ENCODE measurements at places on chromosomes 1 and 21.

GRCh38 chr1:245528258-245528635 is 373.5 kb downstream of the KIF26B start:
- DNase-seq = no peak

- no peak for DNase-seq
These were observed 6.5 kb upstream of the TAGLN2 start for GRCh38 chr1:159931795-159932173.

DNA sequence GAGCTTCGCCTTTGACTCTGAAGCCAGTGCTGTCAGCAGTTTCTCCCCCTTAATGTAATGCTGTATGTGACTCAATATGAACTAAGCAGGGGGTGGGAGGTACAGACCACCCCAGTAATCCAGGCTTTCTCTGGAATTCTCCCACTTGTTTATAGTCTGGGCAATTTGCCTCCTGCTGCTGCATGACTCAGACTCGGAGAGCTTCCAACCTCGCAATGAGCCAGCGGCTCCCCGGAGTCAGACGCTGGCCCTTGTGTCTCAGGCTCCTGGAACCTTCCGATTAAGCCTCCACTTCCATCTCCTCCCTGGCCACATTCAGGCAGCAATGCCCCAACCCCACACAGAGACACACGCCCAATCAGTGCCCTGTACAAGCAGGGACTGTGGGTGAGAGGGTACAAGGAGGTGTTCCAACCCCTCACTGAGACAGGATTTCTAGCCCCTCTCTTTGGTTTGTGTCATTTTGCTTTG is 471.7 kb upstream of the VAMP3 start:
- no peak for DNase-seq

- no peak for DNase-seq
These were observed 229.2 kb downstream of the PTGER3 start for GRCh38 chr1:70818401-70818800.

DNA sequence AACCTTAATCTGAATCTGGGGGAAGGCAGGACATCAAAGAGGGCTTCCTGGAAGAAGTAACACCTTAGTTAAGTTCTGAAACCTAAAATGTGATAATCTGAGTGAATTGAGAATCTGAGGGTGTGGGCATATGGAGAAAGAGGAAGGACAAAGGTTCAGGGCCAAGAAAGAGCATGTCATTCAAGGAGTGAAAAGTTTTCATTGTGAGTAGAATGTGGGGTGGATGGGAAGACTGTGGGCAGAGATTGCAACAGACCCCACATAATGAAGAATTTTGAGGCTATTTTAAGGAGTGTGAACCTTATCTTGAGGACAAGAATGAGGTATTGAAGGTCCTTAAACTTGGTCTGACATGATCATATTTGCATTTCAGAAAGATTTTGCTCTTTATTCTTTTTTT is 227.2 kb downstream of the PTGER3 start:
- no peak for DNase-seq

- no peak for DNase-seq
These were observed 129.7 kb upstream of the FAM72C start for GRCh38 chr1:144101397-144102045.

DNA sequence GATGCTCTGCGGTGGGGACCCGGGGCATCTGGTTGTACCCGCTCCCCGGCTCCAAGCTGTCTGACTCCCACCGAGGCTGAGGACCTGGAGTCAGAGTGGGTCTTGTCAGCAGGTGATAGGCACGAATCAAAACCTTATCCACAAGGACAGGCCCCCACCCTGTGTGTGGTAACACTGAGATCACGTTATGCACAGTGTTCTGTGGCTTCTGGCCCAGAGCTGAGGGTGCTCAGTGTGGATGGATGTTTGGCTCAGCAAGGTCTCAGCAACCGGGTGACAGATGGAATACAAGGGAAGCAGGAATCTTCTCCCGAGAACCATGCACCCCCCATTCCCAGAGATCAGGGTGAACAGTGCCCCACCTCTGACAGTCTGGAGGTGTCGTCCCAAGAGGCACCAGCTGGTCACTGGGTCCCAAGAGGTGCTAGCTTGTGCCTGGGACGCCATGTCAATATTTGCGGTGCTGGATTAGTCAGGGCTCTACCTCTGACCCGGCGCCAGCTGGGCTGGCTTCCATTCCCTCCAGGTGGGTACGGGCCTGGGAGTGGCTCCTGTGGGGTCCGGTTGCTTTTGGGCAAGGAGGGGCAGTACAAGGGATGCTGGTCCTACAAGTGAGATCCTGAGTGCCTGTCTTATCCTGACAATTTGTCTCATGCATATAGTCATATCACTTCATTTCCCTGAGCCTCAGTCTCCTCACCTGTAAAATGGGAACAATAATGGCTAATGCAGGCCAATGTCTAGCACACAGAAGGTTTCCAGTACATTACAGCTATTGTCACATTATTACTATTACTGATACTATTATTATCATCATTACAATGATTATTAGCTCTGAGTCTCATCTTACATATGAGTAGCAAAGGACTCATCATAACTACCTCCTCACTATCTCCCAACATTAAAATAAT is 957 bp downstream of the CAPN9 start:
- no peak for DNase-seq

DNA sequence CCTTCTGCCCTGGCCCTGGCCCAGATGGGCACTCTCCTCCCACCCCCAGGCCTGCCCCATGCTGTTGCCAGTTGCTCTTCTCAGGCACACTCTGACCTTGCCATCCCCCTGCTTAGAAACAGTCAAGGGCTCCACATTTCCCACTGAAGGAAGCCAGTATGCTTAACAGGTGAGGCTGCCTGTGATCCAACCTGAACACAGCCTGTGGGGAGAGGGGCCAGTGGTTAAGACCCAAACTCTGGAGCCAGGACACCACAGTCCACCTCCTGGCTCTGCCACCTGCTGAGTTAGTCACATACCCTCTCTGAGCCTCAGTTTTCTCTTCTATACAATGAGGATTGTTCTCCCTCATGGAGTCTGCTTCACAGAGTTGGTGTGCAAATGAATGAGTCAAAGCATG is 526.9 kb downstream of the MATN1 start:
- DNase-seq = no peak

- no peak for DNase-seq
These were observed 96.7 kb upstream of the GNG4 start for GRCh38 chr1:235746245-235746644.

DNA sequence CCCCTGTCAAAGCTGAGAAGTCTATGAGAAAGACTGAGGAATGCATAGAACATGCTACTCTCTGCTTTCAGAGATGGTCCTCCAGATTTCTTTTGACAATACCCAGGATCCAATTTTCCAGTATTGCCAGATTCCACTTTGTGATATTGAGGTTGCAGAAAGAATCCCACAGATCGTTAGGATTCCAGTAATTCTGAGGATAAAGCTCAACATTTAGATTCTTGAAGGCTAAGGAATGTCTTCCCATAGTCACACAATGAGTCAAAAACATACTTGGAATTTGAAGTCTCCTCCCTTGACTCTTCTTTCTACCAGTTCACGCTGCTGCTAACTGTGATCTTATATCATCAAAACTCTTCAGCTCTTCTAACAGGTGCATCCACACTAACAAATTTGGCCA is 57.1 kb downstream of the TNFSF18 start:
- no peak for DNase-seq

DNA sequence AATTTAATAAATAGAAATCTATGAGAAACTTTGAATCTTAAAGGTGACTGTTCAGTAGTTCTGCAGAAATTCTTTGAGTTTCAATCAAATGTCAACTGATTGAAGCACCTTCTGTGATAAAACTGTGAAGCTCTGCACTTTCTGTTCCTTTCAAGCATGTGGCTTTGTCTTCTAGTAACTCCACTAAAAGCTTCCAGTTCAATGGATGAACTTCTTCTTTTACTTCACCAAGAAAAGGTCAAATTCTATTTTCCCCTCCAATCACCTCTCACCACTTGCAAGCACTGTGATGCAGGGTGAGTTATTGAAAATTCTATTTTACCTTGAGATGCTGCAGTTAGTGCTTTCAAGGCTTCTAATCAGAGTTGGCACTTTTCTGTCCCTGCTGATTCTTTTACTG is 515.3 kb upstream of the B3GALT2 start:
- no peak for DNase-seq

DNA sequence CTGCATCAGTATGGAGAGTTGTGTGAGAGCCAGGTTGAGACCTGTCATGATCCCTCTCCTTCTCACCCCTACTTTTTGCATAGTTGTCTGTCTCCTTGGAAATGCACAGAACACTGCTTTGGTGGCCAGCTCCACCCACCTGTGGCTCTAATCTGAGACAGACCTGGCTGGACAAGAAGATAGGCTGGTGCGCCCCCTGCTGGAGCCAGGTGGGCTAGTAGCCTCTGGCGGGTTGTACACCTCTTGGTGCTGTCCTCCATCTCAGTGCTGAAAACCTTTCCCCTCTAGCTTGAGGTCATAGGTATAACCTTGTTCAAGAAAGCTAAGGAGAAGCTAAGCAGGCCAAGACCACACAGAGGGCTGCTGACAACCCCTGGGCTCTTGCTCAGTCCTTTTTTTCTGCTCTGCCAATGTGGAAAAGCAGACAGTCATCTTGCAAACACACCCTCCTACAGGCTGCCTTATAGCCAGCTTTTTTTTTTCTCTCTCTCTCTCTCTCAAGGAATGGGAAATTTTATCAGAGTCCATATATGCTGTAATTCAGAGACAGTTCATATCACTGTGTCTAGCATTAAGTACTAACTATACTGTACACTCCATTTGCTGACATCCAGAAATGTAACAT is 58.8 kb upstream of the SPATA6 start:
- no peak for DNase-seq

DNA sequence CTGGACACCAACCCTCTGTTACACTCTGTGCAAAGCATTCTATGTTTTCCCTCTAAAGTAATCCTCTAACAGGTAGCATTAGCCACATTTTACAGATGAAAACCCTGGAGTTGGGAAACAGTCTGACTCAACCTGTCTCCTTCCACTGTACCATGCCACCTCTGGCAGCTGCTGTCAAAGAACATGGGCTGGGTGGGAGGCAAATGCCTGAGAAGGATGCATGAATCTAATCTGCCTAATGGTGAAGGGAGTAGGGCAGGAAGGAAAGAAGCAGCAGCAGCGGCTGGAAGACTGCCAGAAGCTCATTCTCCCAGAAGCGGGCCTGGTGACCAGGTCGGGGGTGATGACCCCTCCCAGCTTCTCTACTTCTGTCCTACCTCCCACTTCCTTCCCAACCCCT is 21.7 kb downstream of the LRRC71 start:
- DNase-seq = no peak

DNA sequence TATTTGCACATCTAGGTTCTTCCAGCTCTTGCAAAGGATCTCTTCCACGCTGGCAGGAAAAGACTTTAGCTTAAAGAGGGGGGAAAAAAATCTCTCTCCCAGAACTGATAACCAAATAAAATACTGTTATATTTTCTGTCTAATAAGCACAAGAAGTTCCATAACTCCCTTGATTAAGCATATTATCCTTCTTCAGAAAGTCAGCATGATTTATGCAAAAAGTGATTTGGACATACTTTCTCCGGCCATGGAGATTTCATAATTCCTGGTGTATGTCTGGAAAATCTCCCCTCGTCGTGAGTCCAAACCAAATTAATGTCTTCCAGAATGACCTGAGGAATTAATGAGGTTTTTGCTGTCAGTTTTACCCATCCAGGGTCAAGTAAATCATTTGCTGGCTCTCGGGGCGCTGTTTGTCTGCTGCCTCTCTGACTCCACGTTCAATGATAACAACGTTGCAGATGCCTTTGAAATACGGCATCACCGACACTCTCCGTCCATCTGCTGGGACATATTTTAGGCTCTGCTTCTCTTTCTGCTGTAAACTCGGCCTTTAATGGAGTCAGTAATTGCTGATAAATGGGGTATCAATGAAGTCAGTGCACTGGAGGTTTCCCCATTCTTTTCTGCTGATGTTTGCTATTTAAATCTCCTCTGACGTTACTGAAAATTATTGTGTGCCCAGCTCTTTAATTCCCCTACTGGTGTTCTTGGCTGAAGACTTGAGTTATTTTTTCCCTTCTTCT is 112.9 kb downstream of the HLX start:
- DNase-seq = no peak

DNA sequence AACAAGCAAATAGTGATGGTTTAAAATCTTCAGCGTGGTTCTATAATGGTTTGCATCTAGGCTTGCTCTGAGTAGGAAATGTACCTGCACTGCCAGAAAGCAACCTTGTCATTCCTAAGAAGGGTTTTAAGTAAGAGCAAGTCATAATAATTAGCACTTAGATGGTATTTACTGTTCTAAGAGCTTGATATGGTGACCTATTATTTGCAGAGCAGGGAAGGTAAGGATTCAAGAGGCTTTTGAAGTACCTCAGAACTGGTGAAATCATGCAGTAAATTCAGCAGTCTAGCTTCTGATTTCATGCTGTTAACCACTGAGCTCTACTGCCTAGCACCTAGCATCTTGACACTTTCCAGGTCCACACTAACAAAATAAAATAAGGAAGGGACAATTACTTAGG is 23.7 kb downstream of the ATP1A1 start:
- no peak for DNase-seq

DNA sequence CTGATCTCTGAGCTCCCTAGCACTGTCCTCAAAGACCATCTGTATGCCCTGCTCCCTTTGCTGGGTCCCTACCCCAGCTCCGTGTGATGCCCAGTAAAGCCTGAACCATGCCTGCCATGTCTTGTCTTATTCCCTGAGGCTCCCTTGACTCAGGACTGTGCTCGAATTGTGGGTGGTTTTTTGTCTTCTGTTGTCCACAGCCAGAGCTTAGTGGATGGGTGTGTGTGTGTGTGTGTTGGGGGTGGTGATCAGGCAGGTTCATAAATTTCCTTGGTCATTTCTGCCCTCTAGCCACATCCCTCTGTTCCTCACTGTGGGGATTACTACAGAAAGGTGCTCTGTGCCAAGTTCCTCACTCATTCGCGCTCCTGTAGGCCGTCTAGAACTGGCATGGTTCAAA is 5.7 kb downstream of the GSTM5 start:
- DNase-seq = no peak

DNA sequence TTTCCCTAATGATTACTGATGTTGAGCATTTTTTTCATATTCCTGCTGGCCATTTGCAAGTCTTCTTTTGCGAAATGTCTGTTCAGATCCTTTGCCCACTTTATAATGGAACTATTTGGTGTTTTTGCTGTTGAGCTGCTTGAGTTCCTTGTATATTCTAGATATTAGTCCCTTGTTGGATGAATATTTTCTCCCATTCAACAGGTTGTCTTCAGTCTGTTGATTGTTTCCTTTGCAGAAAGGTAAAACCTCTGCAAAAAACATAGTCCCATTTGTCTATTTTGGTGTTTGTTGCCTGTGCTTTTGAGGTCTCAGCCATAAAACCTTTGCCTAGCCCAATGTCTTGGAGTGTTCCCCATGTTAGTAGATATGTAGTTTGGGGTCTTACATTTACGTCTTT is 78.0 kb upstream of the GUCA2B start:
- DNase-seq = no peak

- no peak for DNase-seq
These were observed 220.5 kb upstream of the SGIP1 start for GRCh38 chr1:66313429-66313828.

DNA sequence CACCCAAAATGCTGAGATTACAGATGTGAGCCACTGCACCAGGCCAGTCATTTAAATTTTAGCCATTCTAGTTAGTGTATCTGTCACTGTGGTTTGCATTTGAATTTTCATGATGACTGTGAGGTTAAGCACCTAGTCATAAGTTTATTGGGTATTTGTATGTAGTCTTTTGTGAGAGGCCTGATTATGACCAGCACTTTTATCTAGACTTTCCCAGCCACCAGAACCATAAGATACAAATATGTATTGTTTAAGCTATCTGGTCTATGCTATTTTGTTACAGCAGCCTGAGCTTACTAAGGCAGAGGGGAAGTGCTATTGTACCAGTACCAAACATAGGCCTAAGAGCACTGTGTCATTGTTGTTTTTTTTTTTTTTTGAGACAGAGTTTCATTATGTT is 19.9 kb upstream of the DNAJC6 start:
- DNase-seq = no peak
